ENCODE measurements at places on chromosomes 2 and 18. TPM values are rescaled to one million over a fixed set of nuclear protein-coding genes. Genes with fewer than 3 reads are reported as not detected.

SPR gene
- 33.6 TPM for total RNA-seq

PIGN gene
- total RNA-seq = 14.6 TPM

IL36B gene
- not detected for total RNA-seq

PKP4 gene
- 59.1 TPM for total RNA-seq

CNDP1 gene
- not detected for total RNA-seq

NPPC gene
- not detected for total RNA-seq

TMEM182 gene
- 12.9 TPM for total RNA-seq

TWIST2 gene
- total RNA-seq = 5.0 TPM

MEP1B gene
- not detected for total RNA-seq

ABCG8 gene
- not detected for total RNA-seq

ANO7 gene
- total RNA-seq = 6.5 TPM

KRTCAP3 gene
- 62.9 TPM for total RNA-seq

NEB gene
- not detected for total RNA-seq

DQX1 gene
- 1.3 TPM for total RNA-seq

KLHL30 gene
- 0.80 TPM for total RNA-seq

LYG2 gene
- total RNA-seq = not detected

HEATR5B gene
- total RNA-seq = 10.4 TPM

SGPP2 gene
- total RNA-seq = 0.57 TPM

OR6B2 gene
- total RNA-seq = not detected

UCN gene
- total RNA-seq = 2.8 TPM

C2orf66 gene
- not detected for total RNA-seq

SIX2 gene
- total RNA-seq = 11.9 TPM

GKN1 gene
- not detected for total RNA-seq

ROCK1 gene
- total RNA-seq = 17.7 TPM

TBR1 gene
- total RNA-seq = not detected

CHST9 gene
- not detected for total RNA-seq

UGT1A3 gene
- total RNA-seq = 67.1 TPM

NPHP1 gene
- 12.2 TPM for total RNA-seq

CFAP221 gene
- total RNA-seq = not detected

ACSL3 gene
- 300 TPM for total RNA-seq

MPV17 gene
- 42.2 TPM for total RNA-seq

UPP2 gene
- total RNA-seq = not detected

PLGLB1 gene
- total RNA-seq = 2.7 TPM

Data from PC-9 (cell line).